ENCODE measurements at places on chromosomes 3 and 15.

GRCh38 chr3:25460751-25461150 is 32.7 kb downstream of the RARB start:
- DNase-seq, result no peak

DNA sequence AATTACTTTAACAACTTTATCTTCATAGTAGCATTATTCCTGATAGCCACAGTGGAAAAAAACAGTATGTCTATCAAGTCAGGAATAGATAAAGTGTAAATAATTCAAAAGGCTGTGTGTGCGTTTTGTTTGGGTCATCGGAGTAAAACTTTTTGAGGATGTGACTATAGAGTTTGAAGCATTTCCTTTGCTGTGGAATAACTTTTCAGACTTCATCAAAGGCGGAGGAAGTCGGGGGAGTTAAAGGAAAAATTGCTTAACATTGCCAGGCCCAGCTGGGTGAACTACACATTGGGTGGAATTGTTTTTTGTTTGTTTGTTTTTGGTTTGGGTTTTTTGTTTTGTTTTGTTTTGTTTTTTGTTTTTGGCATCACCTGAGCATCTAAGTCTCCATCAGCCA is 70.4 kb upstream of the CRTC3 start:
- no peak for DNase-seq

- DNase-seq, result no peak
Measured at GRCh38 chr3:8555113-8555661, 53.6 kb downstream of the LMCD1 start.

DNA sequence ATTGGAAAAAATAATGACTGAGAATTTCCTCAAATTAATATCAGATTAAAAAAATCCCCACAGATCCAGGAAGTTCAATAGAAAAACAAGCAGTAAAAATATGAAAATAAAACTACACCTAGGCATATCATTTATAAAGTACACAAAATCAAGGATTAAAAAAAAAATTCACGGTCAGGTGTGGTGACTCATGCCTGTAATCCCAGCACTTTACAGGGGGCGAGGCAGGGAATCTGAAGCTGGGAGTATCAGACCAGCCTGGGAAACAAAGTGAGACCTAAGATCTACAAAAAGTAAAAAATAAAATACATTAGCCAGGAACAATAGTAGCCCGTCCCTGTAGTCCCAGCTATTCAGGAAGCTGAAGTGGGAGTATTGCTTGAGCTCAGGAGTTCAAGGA is 778.3 kb upstream of the ALCAM start:
- DNase-seq, result no peak

DNA sequence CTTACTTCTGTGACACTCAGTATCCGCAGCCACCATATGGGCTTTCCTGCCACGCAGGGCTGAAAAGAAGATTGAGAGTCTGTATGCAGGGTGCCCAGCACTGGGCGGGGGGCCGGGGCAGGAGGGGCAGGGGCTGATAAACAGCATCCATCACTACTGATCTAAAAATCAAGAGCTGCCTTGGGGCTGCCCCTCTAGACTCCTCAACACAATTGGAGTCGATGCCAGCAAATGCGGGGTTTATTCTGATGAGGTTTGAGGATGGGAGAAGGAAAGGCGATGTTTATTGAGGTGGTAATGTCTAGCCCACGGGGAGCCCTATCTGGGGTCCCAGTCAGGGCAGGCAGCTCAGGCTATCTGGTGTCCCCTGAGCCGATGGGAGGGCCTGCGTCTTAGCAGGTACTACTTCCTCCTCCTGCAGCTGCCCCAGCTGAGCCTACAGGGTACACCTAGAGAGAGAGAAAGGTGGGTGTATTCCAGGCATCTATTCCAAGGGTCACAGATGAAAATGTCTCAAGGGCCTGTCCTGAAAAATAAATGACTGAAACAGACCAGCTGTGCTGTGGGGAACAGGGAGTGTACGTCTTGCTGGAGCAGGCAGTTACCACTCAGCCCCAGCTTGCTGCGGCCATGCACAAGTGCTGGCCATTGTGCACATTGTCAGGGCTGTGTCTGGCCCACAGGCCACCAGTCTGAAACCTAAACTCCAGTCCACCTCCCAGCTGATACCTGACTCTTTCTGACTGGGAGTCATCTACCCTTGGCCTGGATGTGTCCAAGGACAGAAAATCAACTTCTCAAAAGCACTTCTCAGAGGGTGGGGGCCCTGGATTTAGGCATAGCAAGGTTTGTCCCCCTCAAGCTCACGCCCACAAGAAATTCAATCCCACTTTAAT is 19.5 kb downstream of the ISG20 start:
- DNase-seq, result no peak

GRCh38 chr3:170739410-170739809 is 130.6 kb downstream of the RPL22L1 start:
- DNase-seq, result no peak
